ENCODE measurements at places on chromosomes 5 and 9.

- DNase-seq: no peak
Observed at GRCh38 chr9:107153336-107153735, 129.7 kb upstream of the RAD23B start.

DNA sequence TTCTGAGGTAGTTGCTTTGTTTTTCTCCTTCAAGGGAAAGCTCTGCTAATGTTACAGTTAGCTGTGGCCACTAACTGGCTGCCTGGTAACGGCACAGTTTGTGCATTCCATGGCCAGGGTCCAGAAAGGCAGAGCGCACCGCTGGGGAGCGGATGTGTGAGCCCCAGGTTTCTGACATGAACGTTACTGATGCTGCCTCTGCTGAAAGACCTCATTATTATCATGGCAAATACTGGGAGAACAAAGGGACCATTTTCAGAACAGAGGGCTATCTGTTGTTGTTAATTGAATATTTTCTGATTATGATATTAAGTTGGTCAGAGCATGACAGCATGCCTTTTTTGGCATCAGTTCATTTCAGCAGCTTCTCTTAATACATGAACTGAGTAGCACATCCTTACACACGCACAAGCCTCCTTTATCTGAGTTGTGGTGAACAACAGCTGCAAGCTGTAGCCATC lies 134.1 kb downstream of the NUDT12 start:
- no peak for DNase-seq

DNA sequence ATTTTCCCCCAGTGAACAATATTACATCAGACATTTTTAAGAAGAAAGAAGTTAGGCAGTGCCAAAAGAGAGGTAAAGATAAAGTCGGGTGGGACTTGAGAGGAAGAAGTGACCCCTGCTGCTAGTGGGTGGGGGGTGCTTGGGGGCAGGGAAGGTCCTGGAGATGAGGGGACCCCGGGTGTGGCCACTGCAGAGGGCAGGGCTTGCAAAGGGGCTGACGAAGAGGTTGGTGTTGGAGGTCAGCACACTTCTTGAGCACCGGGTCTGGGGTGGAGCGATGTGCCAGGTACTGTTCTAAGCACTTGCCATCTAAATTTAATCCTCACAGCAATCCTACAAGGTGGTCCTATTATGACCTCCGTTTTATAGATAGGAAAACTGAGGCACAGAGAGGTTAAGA lies 62.0 kb downstream of the AMBP start:
- no peak for DNase-seq

DNA sequence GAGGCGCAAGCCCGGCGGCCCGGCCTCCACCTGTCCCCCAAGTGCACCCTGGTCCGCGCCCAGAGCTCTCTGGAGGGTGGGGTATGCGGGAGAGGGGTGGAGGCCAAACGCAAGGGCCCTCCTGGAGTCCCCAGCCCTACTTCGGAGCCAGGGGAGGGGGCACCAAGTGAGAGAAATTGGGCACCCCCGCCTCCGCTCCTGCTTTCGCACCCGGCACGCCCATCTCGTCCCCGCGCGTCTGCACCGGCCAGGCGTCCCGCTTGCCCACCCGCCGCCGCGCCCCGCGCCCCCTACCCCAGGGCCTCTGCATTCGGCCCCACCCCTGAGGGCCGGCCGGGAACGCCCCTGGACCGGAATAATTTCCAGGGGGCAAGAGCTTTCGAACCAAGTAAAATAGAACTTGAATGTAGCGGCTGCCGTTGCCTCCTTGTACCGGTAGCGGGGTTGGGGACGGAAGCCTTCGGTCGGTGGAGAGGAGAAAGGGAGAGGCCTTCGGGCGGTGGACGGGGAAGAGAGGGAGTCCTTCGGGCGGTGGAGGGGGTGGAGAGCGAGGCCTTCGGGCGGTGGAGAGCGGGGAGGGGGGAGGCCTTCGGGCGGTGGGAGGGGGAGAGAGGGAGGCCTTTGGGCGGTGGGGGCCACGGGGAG lies 694 bp upstream of the PHPT1 start:
- DNase-seq: peak; percentile 41

DNA sequence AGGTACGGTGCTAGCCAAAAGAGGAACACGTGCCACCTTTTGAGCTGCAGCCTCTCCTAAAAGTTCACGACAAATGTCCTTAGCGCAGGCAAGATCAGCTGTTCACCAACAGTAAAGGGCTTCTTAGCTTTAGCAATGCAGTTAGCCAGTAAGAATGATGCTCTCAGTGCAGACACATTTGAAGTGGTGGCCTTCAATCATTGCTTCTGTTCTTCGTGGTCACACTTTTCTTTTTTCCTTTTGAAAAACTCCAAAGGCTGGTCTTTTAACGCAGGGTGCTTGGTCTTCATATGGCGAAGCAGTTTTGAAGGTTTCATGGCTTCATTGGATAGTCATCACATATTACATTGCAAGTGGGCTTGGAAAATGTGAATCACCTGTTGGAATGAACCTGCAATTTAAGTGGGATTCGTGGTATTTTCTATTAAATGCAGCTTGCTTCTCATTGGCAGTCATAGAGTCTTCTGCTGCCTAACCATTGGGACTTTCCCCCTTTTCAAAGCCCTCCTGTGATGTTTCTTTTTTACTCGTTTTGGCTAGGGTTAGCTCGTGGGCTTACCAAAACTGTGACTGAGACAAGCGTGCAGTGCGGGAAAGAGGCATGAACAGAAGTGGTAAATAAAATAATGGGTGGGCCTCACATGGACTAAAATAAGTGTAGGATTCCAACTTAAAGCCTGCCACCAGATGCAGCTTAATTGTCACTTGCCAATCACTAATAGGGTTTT lies 100.9 kb downstream of the MRPL36 start:
- DNase-seq: no peak

- DNase-seq: no peak
Observed at GRCh38 chr9:86788456-86788855, 158.8 kb downstream of the GAS1 start.

DNA sequence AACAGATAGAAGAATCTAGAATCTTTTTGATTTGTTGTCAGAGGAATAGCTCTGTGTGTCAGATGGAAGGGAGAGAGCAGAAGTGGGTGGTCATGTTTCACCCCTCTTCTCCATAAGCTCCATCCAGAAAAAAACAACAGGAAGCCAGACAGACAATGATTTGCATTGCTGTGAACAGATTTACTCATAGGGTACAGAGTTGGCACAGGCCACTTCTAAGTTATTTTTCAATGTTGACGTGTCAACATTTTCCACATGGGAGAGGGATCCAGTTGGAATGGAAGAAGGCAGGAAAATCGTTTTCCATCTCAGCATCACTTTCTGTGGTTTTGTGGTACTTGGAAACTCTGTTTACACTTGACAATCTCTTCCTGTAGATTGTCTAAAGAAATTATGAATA lies 86.7 kb downstream of the INSYN2B start:
- DNase-seq: no peak

DNA sequence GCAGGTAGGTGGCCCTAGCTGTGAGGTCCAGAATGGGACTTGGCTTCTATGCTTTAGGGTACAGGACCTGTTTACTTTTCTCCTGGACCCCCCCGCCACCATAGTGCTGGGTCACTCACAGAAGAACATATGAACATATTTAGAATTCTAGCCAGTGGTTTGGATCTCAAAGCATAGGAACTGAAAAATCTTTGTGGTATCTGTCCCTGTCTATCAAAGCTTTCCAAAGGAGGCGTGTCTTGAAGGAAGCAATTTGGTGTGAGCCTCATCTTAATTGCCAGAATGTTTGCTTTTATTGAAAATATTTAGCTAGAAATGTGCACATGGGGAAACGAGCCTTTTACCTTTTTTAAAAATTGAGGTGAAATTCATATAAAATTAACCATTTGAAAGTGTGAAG lies 6.2 kb downstream of the PHF2 start:
- no peak for DNase-seq
